KBM-7 (cell line): ENCODE measurements at places on chromosomes 3 and 15.

DNA sequence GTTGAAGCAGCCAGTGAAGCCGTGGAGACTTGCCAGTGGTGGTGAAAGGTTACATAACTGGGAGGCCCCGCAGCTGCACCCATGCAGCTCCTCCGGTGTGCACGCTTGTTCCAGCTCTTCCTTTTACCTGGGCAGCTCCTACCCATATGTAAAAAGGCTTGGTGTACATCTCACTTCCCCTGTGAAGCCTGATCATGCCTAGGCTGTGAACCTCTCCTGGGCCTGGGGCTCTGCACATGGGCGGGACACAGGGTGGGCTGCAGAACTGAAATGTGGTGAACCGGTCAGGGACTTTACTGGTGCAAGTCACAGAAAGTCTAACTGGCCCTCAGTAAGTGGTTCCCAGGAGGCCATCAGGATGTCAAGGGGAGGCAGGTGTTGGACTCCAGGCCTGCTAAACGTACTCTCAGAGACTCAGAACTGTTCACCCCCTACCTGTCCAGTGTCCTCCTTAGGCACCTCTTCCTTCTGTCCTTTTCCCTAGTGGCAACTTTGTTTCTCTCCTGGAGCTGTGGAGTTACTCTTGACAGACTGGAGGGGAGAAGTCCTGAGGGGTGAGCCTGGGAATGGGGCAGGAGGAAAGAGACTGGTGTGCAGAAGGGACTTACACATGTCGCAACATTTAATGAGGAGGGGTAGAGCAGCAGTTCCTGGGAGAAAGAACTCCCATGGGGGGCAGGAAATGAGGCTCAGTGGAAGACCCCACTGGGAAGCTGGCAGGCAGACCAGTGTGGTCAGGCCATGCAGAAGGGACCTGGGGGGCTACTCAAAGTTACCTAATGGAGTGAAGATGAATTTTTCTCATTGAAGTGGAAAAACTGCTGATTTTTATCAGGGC is 148.1 kb downstream of the EEFSEC start:
- no peak for DNase-seq

DNA sequence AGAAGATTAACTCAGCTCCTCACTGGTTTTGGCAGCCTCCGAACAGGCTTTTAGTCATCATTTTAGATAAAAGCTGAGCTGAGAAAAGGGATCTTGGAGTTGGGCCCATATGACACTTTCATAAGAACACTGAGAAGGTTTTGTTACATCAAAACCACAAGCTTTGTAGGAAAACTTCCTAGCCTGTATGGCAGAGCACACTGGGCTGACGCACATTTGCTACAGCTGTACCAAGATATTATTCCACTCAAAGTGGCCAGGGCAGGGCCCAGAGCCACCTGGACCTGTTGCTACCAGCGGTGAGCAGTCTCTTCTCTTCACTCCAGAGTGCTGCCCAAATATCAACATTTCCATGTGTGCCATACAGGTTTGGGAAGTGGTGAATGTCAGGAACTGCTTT is 160.5 kb upstream of the CCDC54 start:
- no peak for DNase-seq

- DNase-seq = no peak
These were observed 142.2 kb upstream of the CNTN3 start for GRCh38 chr3:74756674-74757073.

DNA sequence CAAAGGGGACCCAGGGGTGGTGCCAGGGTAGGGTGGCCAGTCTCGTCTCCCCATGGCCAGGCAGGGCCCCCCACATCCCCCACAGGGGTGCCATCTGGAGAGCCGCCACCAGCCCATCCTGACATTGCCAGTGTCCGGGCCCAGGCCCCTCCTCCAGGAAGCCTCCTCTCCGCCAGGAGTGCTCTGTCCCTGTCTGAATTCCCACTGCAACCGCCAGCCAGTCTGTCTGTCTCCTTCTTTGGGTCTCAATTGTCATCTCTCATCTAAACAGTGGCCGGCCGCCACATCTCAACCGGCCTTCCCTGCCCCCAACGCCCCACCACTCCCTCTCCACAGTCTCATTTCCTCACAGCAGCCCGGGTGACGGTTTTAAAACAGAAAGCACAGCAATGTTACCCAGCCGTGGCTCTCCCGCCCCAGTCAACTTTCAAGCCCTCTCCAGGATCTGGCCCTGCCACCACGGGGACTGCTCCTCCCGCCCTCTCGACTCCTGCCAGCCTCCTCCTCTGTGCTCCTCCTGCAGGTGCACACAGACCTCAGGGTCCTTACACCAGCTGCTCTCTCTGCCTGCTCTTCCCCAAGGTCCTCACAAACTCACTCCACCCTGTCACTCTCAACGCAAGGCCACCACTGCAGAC is 57.0 kb downstream of the IQSEC1 start:
- DNase-seq = peak; percentile 57

DNA sequence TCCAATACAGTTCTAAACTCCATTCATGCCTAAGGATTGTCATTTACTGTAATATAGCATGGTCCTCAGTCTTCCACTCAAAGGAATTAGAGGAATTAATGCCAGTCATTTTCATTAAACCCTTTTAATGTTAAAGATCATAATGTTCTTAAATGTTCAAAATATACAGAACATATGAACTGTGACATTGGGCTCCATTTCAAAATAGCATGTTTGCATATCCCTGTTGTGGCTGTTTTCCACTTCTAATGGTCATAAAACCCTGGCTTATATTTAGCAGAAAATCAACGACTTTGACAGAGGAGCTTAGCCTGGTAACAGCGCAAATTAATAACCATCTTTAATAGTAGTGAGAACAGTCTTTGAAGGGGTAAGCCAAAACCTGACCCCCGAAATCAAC is 260.7 kb downstream of the UBE2E2 start:
- DNase-seq = no peak

DNA sequence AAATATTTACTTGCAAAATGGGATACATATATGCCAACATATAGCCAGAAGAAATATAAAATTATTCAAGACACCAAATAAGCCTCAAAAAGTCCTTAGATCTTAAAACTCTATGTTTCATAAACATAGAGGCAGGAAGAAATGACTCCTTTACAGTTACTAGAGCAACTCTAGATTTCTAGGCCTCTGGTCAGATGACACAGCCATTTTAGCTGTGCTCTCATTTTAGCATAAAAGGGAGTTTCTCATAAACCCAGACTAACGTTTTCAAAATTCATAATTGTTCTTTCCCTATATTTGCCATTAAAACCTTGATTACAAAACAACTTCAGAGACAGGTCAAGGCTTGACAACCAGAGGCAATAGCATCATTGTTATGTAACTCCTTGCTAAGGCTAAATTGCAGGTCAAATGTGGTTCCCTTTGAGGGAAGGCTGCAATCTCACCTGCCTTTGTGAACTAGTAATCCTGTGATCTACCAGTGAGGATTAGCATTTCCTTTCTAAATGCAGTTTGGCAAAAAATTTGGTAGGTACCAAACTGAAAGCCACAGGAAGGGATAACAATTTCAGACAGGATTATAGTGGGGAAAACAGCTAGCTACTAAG is 8.2 kb downstream of the THOC7 start:
- no peak for DNase-seq

- DNase-seq = no peak
These were observed 3.1 kb downstream of the HMCES start for GRCh38 chr3:129281726-129282125.

- no peak for DNase-seq
These were observed 106.5 kb upstream of the EPHA3 start for GRCh38 chr3:89000886-89001285.

- no peak for DNase-seq
These were observed 521 bp downstream of the IL5RA start for GRCh38 chr3:3109407-3110298.

DNA sequence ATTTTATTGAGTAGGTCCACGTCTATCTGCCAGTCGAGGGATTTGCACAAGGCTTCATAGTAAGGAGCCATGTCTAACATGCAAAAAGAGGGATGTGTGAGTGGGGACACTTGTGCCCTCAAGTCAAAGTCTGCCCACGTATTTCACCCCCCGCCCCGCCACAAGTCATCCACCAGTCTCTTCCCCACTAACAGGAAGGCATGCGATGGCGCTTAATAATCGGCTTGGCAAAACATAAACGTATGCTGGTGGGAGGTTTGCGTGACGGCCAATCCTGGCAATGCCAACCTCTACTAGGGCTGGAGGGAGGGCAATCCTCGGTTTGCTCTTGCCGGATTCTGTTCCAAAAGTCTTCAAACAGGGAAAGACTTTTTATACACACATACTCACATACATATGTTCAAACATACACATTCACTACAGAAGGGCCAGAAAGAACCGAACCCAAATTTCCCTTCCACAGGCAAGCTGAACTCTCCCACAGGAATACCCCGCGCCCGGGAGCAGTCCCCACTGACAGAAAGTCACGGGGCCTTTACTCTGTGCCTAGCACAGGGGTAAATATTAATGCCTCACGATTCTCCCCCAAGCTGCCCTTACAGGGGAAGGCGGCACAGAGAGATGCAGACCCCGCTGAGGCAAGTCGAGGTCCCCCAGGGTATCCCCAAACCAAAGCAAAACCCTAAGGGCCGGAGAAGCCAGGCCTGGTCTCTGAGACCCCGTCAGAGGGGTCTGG is 675 bp downstream of the PSMD6 start:
- DNase-seq = no peak
